ENCODE measurements at places on chromosomes 11 and 22. TPM values are rescaled to one million over a fixed set of nuclear protein-coding genes. Genes with fewer than 3 reads are reported as not detected.

KRTAP5-1 gene
- not detected for total RNA-seq

SYT12 gene
- total RNA-seq, result 0.55 TPM

SLC22A25 gene
- total RNA-seq, result not detected

TRPM5 gene
- not detected for total RNA-seq

OR8D1 gene
- not detected for total RNA-seq

CCDC89 gene
- 3.3 TPM for total RNA-seq

SLC25A1 gene
- total RNA-seq, result 94.9 TPM

PCNX3 gene
- total RNA-seq, result 8.4 TPM

CAVIN3 gene
- 185 TPM for total RNA-seq

All from smooth muscle cell of bladder (primary cell).